ENCODE measurements at places on chromosomes 2 and 18. TPM values are rescaled to one million over a fixed set of nuclear protein-coding genes. Genes with fewer than 3 reads are reported as not detected.

The LHCGR gene
- not detected for total RNA-seq

The BOLL gene
- not detected for total RNA-seq

The IL36B gene
- not detected for total RNA-seq

The DIPK1C gene
- total RNA-seq = not detected

DNA sequence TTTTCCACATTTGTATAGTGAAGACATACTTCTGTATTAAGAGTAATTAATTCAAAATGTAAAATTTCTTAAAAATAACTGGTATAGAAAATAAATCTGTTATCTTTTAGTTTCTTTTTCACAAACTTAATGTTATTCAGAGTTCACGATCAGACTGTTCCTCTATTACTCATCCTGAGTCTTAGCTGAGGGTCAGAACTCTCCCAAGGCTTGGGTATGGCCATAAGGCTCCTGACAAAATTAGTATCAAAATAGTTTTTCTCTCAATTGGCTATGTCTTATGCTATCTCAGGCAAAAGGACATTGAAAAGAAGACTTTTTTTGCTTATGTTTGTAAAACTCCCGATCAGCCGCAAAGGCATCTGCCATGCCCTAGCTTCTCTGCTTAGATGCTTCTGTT lies 56.1 kb upstream of the NAB1 start:
- no peak for DNase-seq

- no peak for DNase-seq
These were observed 49.5 kb downstream of the KCNE4 start for GRCh38 chr2:223101340-223102039.

GRCh38 chr2:158618891-158619490 lies 162.2 kb downstream of the PKP4 start:
- no peak for DNase-seq

DNA sequence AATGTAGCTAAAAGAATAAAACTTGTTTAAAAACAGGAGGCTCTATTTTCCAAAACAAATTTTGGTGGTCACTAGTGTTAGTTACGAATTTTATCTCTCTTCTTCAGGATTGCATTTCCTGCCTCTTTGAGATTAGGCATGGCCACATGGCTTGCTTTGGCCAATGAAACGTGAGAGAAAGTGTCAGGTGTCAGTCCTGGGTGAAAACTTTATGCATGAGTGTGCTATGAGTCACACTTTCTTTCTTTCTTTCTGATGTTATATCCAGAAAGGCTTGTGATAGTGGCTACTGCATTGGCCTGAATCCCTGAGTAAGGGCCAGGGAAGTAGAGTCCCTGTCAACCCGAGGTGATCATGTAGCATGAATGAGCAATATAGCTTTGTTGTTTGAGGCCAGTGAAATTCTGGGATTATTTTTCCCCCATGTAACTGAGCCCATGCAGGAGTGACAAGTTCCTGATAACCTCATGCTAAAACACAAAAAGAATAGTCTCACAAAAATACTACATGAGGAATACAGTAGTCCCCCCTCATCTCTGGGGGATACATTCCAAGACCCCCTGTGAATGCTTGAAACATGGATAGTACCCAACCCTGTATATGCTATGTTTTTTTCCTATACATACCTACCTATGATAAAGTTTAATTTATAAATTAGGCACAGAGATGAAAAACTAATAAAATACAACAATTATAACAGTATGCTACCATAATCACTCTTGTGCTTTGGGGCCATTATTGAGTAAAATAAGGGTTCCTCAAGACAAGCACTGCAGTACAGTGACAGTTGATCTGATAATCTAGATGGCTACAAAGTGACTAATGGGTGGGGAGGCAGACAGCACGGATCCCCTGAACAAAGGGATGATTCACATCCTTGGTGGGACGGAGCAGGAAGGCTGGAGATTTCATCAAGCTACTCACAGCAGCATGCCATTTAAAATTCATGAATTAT lies 109.5 kb downstream of the CDC42EP3 start:
- peak; percentile 85 for DNase-seq

- DNase-seq = no peak
These were observed 8.9 kb upstream of the KCNK3 start for GRCh38 chr2:26683583-26683982.

- DNase-seq = no peak
These were observed 3.4 kb downstream of the PXDN start for GRCh38 chr2:1740716-1741589.

- no peak for DNase-seq
These were observed 233.9 kb downstream of the SLC4A3 start for GRCh38 chr2:219861307-219861706.

DNA sequence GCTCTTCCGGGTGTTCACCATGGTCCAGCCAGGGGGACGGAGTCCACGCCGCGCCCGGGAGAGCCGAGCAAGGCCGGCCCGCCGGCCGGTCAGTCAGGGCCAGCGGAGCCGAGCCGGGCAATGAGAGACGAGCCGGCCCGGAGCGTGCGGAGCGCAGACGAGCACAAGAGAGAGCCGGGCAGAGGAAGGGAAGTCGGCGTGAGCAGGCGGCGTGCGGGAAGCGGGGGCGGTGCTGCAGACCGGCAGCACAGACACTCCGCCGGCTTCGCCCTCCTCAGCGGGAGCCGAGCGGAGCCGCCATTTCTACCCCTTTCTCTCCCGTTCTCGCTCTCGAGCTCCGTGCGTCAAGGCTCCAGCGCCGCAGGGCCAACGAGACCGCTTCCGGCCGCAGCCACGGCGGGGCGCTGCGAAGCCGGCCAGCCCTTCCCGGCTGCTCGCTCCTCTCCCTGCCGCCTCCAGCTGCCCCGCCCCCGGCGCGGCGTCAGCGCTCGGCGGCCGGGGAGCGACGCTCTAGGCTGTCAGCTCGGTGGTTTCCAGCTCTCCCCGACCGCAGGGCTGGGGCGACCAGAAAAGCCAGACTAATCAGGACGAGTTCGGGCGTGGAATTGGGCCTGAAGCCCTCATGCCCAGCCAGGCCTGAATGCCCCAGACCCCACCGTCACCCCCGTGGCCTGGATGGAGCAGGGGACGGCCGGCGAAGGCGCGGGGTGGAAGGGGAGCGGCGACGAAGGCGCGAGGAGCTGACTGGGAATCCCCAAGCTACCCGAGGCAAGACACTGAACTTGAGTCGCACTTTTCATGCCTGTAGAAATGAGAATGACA lies at the start of gene ATAD2B:
ATAD2B (minus strand) TSS at position 374 of the 822 bp plus-strand sequence; CDS start at position 21, 353 bp downstream.
- DNase-seq = peak; percentile 96

DNA sequence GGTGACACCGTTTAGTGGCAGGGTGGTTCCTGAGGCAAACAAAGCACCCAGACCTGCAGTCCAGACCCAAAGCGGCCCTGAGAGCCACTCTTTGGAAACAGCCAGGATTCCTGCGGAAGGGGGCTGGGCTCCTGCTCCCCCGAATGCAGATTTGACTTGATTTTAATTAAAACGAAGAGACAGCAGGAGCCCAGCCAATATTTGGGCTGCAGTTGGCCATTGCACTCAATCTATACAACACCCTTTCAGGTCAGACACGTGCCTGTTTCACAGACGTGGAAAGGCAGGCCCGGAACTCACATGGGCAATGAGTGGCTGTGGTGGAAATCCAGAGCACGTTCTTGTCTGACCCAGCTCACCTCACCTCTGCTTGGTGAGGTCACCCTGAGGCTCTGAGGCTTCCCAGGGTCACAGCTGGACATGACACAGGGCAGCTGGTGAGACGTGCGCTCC lies 122.4 kb downstream of the NDUFA10 start:
- no peak for DNase-seq
